ENCODE measurements at places on chromosomes 16 and 17.

DNA sequence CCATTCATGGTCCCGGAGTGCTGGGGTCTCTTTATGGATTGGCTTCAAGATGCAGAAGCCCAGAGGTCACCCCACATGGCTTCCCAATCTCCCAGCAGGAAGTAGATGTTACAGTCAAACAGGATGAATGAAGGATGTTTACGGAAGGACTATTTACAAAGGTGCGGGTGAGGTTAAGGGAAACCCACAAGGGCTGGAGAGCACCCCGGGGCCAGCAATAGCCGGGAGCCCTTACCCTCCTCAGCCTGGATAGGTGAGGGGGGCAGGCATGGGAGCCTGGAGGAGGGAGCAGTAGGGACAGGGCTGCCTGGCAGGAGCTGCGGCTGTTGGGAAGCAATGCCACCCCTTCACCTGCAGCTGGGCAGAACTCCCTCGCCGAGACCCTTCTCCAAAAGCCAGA, 24.5 kb upstream of the CACNG1 start:
- DNase-seq = no peak

DNA sequence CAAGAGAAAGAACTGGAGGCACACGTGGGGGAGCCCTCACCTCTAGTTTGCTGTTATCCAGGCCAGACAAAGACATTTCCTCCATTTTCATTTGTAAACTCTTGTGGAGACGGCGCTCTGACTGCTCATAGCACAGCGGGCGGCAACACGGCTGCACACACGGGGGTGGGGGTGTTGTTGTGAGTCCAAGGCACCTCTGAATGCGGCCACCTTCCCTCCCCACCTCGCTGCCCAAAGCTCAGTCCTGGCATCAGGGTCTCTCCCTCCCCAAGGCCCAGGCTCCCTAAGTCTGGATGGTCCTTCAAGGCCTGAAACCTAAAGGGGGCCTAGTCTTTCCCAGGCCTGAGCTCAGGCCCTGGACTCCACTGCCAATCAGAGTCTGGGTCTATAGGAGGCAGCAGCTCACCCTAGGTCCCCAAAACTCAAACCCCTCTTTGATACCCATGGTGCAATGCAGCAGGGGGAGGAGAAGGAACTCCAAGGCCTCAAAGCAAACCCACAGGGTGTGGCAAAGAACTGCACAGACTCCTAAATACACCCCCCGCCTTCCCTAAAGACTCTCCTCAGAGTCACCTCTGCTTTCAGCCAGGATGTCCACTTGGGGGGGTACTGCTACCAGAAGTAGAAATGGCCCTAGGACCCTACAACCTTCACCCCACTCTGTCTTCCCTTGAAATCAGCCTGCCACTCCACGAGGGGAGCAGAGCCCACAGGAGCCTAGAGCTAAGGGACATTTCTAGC, 1.5 kb downstream of the ATXN7L3 start:
- DNase-seq = no peak

DNA sequence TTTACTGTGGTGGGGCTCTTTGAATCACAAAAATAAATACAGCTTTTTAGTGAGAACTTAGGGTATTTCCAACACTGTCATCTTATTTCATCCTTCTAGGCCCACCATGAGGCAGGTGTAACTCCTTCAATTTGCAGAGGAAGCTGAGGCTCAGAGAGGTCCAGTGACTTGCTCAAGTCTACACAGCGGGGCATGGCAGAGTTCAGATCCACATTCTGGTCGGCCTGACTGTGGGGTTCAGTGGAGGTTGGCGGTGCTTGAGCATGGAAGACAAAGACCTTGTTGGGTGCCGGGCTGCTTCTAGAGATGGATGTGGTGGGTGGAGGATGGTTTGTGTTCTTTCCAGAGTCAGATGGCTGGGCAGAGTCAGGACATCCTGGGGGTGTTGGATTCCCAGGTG, 39.8 kb downstream of the PLCG2 start:
- no peak for DNase-seq

DNA sequence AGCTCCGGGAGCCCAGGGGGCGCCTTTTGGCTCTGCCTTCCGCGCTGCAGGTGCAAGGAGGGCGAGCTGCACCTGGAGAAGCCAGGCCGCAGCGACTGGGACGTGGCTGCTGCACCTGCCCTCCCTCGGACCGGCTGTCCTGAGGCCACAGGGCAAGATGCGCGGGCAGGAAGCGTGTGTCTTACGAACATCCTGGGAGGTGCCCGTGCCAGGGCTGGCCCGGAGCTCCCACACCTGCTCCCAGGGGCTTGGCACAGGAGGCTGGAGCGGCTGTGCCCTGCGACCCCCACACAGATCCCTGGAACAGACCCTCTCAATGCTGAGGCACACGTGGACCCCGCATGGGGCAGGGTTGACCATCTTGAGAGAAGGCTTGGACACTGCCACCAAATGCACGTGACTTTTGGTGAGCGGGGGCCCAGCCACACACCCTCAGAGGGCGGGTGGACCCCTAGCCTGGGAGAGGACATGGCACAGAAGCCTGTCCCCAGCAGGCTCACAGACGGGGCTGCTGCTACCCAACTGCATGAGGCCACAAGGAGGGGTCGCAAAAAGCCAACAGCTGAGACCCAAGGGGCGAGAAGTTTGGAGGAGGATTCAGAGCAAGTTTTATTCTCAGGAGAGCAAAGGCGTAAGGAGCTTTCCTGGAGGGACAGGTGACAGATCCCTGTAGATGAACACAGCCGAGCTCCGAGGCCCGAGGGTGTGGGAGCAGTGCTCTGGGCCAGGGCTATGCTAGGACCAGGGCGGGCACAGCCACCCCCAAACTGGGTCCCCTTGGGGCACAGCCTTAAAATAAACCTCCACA, 11.4 kb downstream of the NDUFAF8 start:
- peak; percentile 16 for DNase-seq

DNA sequence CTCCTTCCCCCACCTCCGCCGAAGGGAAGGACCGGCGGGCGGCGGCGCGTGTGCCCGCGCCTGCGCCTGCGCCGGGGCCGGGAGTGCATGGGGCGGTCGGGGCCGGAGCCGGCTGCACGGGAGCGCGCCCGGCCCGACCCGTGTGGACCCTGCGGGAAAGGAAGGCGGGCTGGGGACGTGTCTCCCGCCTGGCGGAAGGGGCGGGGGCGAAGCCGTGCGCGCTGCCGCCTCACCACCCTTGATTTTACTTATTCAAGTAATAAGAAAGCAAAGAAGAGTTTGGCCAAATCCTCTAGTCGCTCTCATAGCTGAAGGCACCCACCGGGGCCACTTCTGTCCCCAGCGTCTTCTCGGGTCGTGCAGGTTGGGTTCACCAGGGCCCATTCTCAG, 596 bp upstream of the PFN1 start:
- peak; percentile 92 for DNase-seq

Data from psoas muscle (tissue), 8 donors.